Psoas muscle (tissue), 8 donors: ENCODE measurements at places on chromosomes 13 and 19. TPM values are rescaled to one million over a fixed set of nuclear protein-coding genes. Genes with fewer than 3 reads are reported as not detected.

ZNF432 gene
- total RNA-seq = 4.6 TPM

GRCh38 chr13:52739468-52740071, at the start of gene CNMD:
TSS of gene CNMD (minus strand) at chr13:52739820. CDS start at chr13:52739701, 119 bp downstream.
- no peak for DNase-seq

GRCh38 chr13:23506807-23507291, 63.4 kb upstream of the TNFRSF19 start:
- no peak for DNase-seq

SOX1 gene
- total RNA-seq = not detected

DNA sequence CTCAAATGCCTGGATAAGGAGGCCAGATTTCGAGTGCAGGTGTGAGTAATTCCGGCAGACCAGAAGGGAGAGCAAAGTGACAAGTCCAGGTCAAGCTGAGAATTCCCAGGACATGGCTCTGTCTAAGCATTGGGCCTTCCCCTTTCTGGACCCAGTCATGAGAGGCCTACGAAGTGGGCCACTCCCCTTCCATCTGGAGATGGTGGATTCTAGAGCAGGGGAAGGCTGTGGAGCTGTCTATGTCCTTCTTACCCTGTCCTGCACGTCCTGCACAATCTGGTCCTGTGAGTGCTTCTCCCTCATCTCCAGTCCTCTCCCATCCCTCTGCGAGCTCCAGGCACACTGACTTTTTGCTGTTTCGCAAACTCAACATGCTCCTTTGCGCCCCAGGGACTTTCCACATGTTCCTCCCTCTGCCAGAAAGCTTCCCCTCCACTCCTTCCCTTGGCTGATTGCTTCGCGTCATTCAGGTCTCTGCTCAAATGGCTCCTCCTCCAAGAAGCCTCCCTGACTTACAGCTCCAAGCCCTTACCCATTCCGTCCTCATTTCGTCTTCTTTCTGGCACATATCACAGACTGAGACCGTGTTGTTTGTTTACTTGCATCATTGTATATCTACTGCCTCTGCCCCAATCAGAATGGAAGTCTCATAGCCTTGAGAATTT, 193.2 kb downstream of the URI1 start:
- no peak for DNase-seq

DNA sequence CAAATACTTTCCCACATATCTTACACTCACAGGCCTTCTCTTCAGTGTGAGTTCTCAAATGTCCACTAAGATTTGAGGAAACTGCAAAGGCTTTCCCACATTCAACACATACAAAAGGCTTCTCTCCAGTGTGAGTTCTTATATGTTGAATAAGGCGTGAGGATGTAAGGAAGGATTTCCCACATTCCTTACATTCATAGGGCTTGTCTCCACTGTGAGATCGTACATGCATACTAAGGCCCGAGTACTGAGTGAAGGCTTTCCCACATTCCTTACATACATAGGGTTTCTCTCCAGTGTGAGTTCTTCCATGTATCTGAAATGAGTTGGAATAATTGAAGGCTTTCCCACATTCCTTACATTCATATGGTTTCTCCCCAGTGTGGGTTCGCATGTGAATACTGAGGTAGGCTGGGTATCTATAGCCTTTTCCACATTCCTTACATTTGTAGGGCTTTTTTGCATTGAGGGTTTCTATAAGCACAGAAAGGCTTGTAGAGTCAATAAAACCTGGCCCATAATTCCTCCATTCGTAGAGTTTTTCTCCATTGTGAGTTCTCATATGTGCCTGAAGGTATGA, 9.6 kb downstream of the ZNF426 start:
- DNase-seq = no peak

ZNF578 gene
- total RNA-seq = 0.71 TPM

NLRP9 gene
- not detected for total RNA-seq

GRCh38 chr19:5144545-5145179, 175.7 kb downstream of the KDM4B start:
- DNase-seq = no peak

- DNase-seq = no peak
Observed at GRCh38 chr13:53073711-53074110, 45.1 kb downstream of the OLFM4 start.

FPR2 gene
- total RNA-seq = 0.30 TPM

- no peak for DNase-seq
Observed at GRCh38 chr19:2122982-2123381, 26.3 kb downstream of the IZUMO4 start.

DNA sequence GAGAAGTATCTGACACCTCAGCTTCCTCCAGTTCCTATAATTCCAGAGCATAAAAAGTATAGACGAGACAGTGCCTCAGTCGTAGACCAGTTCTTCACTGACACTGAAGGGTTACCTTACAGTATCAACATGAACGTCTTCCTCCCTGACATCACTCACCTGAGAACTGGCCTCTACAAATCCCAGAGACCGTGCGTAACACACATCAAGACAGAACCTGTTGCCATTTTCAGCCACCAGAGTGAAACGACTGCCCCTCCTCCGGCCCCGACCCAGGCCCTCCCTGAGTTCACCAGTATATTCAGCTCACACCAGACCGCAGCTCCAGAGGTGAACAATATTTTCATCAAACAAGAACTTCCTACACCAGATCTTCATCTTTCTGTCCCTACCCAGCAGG, 3.1 kb downstream of the KLF5 start:
- DNase-seq = no peak

SYCN gene
- total RNA-seq = 1.3 TPM

DNA sequence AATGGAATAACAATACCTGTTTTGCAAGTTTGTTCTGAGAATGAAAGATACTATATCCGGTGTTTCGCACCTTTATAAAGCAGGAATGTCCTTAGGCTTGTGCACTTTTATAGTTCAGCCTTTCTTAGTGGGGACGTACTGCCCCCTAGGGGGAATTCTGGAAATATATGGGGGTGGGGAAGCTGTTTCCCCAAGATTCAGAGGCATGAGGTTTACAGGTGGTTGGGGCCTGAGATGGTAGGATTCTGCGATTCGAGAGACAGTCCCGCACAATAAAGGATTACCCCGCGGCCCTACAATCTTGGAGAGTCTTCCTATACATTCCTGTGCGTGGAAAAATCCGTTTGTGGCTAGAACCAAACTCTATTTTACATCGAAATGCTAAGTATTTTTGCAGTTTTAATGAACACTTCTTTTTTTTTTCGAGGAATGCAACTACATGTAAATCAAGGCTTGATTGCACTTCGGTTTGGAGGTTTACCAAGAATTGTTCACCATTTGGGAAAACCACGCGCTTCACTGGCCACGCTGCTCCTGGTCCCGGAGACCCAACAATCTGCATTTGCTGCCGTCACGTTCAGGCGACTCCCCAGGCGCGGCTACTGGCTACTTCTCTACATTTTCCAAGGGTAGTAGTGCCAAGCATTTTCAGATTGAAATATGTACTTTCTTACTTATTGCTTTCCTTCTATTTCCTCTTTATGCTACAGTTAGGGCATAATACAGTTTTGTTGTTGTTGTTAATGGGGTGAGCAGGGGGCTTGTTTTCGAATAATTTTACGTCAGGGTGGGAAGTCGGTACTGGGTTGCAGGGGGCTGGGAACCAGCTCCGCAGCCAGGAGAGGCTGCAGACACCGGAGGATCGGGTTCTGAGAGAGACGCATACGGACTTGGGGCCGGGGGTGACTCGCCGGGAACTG, 830 bp downstream of the NEK5 start:
- DNase-seq = peak; percentile 25

GRCh38 chr13:20370815-20371421, 138.8 kb upstream of the GJB6 start:
- DNase-seq = no peak

GRCh38 chr13:48295271-48295670, 8.3 kb upstream of the RB1 start:
- DNase-seq = no peak

GRCh38 chr19:33245948-33246708, 20.5 kb upstream of the SLC7A10 start:
- peak; percentile 71 for DNase-seq

GRCh38 chr19:46186717-46187101, 38.7 kb downstream of the IGFL2 start:
- no peak for DNase-seq

DNA sequence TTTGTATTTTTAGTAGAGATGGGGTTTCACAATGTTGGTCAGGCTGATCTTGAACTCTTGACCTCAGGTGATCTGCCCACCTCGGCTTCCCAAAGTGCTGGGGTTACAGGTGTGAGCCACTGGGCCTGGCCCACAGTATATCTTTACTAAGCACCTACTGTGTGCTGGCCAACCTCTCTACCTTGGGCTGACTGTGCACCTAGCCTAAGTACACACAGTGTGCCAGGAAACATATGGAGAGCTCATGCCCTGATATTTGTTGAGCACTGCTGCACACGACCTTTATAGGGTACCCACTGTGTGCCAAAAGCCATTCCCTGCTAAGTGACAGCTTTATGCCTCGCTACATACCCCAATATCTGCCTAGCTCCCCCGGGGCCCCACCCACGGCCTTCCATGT, 6.3 kb upstream of the ARHGAP45 start:
- no peak for DNase-seq

GRCh38 chr13:101417043-101417406, 717 bp upstream of the NALCN start:
- no peak for DNase-seq

DNA sequence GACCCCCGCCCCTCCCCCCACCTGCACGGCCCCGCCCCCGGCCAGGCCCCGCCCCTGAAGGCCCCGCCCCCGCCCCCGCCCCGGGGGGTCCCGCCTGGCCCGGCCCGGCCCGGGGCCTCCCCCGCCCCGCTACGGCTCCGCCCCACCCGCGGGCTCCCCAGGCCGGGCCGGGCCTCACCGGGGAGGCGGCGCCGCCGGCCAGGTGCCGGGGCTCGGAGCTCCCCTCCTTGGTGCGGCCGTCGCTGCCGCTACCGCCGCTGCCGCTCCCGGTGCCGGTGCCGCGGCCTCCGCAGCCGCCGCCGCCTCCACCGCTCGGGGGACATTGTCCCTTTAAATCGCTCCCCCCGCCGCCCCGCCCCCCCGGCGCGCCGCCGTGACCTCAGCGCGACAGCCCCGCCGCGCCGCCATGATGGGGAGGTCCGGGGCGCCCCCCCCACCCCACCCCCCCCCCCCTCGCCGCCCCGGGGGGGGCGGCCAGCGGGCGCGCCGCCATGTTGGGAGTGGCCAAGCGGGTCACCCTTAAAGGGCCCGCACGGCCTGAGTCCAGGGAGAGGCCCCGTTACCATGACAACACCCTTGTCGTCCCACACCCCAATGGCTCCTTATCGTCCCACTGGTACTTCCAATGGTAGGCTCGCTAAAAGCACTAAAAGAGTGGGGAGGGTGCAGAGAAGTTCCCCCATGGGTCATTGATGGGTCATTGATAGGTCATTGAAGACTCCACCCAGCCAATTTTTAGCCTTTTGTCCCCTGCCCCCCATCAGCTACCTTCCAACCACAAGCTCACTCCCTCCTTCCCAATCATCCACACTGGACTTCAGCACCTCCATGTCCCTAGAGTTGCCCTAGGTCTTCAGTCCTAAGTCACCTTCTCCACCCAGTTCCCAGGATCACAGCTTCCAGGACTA, at the start of gene WIZ:
WIZ (minus strand) TSS at position 337 of the 908 bp plus-strand sequence. CDS start 1,649 bp downstream, outside the sequence.
- DNase-seq = peak; percentile 94

SPATA13 gene
- 5.8 TPM for total RNA-seq

- DNase-seq = no peak
Observed at GRCh38 chr19:18364826-18365528, 21.0 kb upstream of the GDF15 start.

DNA sequence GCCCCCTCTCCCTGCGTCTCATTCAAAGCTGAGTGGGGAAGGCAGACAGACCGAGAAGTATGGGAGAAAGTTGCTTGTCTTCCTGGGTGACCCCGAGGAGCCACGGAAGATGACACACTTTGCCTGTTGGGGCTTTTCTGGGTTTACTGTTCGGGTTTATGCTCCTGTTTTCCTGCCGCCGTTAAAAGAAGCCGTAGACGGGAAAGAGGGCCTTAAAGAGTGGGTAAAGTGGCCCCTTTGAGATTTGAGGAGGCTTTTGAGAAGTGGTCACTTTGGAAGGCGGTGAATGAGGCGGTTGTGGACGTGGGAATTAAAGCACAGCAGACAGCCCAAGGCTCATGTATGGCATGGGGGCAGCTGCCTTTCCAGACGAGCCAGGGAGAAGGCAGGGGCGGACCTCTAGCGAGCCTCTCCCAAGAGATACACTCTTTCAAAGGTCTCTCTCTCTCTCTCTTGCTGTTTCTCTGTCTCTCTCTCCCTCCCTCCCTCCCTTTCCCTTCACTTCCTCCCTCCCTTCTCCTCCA, 493 bp upstream of the LHFPL6 start:
- no peak for DNase-seq

- no peak for DNase-seq
Observed at GRCh38 chr13:100803091-100803490, 128.5 kb upstream of the TMTC4 start.

- no peak for DNase-seq
Observed at GRCh38 chr19:58218899-58219298, 9.8 kb upstream of the ZNF544 start.

DNA sequence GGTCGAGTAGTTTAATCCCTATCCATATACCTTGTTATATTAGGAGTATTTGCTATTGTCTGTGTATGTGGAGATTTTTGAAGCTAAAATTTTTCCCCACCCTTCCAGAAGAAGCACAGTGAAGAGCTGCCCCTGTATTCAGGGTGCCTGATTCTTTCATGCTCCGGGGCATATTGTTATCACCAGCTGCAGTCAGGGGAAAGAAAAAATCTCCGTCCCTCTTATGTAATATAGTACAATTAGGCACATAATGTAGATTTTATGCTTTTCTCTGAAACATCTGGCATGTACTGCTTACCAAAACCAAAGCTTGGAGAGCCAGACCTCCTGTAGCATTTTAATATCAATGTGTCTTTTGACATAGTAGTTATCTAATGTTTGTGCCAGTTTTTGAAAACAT, 214.9 kb upstream of the EDNRB start:
- no peak for DNase-seq

YJEFN3 gene
- 1.6 TPM for total RNA-seq

- DNase-seq = peak; percentile 86
Observed at GRCh38 chr19:42284066-42284501, 15.0 kb downstream of the CIC start.

DNA sequence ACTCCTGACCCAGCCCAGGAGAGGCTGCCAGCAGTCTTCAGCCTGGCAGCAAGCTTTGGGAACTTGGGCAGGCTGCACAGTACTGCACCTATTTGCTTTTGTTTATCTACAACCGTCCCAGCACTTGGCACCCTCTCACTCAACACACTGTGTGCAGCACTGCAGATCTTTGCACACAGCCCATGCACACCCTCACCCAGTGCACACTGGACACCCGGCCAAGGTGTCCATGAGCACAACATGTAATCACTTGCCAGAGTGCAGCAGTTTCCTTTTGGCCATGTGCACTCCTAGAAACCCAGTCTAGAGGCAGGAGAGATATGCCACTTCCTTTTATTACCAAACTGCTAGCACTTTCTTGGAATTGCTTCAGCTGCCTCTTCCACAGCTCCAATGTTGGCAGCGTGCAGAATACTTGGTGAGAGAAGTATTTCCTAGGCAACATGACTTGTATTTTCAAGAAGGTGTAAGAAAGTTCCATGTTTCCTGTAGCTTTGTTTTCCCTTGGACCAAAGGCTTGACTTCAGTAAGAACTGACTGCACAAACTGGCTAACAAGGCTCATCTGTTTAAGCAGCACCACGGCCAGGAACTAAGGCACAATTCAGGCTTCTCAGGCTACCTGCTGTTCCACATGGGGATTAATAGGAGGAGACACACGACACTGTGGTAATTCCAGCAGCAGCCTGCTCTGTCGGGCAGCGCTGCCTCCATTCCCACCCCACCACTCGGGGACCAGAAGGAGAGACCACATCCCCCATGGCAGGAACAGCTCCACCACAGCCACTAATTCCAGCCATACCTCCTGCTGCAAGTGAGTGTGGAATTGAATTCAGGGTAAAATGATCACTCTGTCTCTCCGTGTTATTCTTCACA, 15.3 kb downstream of the ATP7B start:
- no peak for DNase-seq
